ENCODE measurements at places on chromosomes 7 and 10.

DNA sequence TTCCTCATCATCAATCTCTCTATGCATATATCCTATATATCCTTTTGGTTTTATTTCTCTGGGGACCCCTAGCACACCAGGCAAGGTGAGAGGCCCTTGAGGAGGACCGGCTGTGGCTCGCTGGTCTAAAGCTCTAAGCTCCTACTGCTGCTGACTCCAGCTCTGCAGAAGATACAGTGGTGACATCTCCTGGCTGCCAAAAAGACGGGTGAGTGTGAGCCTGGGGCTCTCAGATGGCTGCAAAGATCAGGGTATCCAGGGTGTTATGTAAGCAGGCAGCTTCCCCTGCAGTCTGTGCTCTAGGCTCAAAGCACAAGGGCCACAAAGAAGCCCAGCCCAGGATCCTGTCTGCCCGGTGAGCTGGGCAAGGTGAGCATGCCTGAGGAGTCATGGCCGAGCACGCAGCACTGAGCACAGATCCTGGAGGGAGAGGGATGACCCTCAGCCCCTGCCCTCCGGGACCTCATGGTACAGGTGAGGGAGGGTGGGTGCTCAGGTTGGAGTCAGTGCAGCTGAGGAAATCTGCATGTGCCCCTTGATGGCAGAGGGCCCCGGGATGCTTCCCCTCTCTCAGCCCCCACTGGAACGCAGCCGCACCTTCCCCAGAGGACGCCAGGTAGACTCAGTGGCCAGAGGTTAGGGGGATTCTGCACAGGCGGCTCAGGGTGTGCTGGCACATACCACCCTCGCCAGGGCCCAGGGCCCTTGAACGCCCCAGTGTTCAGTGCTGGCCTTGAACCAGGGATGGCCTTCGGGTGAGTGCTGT is 95.4 kb upstream of the INSIG1 start:
- no peak for DNase-seq

- no peak for DNase-seq
These were observed 22.5 kb upstream of the VIPR2 start for GRCh38 chr7:159167139-159167538.

DNA sequence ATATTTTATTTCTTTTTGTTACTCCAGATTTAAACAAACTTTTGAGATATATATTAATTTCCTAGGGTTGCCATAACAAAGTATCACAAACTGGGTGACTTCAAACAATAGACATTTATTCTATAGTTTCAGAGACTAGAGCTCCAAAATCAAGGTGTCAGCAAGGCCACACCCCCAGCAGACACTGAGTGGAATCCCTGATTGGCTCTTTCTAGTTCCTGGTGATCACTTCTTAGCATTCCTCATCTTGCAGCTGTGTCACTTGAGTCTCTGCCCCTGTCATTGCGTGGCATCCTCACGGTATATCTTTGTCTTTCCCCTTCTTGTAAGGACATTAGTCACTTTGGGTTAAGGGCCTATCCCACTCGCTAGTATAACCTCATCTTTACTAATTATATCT is 7.6 kb upstream of the SLC26A3 start:
- DNase-seq = no peak

DNA sequence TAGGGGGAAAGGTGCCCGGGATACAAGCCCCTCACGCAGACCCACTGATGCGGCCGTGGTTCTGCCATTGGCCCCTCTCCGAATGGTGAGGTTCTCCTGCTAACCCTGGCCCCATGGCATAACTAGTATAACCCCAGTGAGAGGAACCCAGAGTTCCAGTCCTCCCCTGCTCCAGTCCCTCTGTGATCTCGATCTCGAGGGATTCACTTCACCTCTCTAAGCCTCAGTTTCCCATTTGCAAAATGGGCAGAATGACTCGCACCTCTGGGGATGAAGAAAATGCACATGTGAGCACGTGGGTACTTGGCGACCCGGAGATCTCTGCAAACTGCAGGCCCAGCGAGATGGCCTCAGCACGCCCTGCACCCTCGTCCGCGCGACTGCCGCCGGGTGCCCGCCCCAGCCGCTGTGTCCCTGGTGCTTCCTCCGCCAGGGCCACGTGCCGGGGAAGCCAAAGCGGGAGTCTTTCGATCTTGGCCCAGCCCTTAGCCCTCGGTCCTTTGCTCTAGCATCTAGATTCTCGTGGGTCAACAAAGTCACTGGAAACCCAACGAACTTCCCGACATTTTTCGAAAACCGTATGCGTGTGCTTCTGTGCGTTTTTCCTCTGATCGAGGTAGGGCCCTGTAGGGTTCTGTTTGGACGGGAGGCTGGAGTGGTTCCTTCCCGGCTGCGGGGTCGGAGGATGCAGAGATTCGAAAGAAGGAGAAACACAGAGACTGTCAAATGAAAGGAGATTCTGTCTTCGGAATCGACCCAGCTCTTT is 169.8 kb downstream of the UBE2H start:
- DNase-seq = no peak

DNA sequence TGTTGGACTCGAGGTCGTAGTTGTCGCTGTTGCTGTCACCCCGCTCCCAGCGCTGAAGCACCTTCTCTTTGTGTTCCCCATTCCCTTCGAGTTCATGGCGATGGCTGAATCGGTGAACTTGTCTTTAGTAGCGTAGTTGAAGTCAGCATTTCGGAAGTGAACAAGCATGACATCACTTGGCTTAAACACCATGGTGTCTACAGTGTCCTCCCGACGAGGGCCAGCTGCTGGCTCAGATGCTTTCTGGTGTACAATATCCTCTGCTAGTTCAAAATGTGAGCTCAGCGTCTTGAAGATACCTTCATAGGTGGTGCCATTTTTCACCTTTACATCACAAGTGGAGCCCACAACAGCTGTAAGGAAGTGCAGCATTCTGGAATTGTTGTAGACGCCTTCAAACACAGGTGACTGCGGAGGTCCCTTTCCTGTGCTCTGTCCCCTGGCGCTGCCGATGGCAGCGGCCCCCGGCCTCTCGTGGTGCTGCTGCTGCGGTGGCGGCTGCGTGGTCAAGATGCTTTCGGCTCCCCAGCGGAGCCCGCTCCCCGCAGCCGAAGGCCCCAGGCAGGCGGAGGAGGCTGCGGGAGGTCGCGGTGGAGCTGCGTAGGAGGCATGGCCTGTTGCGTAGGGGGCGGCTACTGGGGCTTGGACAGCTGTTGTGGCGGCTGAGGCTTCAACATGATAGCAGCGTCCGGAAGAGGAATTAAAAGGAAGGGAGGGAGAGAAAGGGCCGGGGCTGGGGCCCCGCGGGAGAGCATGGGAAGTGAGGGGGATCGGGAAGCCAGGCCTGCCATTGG is 59.3 kb downstream of the ANKMY2 start:
- no peak for DNase-seq

DNA sequence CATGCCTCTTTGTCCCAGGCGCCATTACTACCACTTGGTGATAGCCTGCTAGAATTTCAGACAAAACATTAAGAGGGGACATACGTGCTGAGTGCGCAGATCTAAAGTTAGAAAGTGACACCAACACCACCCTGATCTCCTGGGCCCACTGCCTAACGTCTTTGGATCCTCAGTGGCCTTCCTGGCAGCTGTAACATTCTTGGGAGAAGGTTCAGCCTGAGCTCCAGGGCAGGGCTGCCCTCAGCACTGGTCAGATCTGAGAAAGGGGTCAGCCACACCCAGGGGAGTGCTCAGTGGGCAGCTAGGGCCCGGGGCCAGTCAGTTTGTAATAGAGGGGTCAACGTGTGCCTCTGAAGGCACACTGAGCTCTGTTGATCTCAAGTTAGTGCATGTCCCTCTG is 48.4 kb downstream of the ZCCHC24 start:
- DNase-seq = no peak

DNA sequence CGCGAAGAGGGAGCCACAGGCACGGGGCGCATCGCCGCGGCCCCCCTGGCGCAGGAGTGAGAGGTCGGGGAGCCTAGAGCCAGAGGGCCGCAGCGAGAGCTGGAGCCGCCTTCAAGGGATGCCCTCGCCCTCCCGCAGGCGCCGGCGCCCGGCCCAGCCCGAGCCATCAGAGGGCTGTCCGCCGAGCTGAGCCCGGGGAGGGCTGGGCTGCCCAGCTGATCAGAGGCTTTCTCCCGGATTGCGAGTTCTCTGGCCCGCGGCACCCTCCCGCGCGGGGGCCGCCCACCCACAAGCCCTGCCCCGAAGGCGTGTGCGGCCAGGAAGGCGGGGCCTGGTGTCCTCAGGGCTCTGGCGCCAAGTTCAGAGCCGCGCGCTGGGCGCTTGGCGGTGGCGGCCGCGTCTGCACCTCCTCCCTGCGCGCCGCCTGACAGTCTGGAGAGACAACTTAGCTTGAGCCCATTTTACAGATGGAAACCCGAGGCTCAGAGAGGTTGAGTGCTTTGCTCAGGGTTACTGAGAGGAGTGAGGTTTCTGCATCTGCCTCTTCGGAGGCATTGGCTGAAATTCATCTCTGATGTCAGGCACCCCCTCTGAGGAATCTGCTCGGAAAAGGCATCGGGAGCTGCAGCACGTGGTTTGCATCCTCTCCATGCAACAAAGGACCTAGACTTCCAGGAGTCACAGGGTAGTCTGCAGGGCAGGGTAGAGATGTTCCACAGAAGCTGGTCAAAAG is 3.8 kb upstream of the ANTXRL start:
- peak; percentile 18 for DNase-seq

DNA sequence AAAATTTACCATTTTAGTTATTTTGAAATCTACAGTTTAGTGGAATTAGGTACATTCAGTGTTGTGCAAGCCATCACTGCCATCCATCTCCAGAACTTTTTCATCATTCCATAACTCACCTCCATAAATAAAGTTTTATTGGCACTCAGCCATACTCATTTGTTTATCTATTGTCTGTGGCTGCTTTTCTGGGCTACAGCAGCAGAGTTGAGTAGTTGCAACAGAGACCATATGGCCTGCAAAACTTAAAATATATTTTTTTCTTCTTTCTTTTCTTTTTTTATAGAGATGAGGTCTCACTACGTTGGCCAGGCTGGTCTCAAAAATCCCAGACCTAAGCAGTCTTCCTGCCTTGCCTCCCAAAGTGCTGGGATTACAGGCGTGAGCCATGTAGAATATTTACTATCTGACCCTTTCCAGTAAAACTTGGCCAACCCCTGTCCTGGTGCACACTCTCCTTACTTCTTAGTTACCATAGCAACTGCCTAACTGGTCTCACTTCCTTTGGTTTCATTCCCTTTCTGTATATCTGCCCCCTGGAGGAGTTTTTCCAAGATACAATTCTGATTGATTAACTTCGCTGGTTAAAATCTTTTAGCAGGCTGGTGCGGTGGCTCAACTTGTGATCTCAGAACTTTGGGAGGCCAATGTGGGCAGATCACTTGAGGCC is 133.2 kb downstream of the CUX1 start:
- peak; percentile 49 for DNase-seq

DNA sequence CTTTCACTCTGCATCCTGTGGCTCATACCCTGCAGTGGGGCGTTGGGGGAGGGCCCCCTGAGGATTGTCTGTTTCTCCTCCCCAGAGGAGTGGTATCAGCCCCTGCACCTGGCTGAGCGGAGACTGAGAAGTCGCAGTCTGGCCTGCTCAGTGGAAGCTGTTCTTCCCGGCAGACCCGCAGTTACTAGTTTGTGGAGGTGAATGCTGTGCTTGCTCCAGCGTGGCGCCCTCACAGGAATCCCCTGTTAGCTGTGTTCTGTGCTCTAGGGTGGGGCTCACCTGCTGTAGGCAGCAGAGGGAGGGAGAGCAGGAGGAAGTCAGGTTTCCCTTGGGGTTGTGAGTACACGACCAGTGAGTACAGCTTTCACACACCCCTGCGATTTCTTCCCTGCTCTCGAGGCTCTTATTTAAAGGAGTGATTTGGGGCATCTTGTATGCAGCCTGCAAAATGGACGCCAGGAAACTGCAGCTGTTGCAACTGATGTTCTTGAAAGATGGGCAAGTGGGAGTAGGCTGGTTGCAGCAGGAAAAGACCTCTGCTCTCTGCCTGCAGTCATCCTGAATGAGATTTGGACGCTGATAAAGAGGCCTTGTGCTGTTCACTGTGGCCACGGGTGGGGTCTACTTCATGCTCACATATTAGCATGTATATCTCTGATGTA is 66.4 kb downstream of the HK1 start:
- DNase-seq = no peak

DNA sequence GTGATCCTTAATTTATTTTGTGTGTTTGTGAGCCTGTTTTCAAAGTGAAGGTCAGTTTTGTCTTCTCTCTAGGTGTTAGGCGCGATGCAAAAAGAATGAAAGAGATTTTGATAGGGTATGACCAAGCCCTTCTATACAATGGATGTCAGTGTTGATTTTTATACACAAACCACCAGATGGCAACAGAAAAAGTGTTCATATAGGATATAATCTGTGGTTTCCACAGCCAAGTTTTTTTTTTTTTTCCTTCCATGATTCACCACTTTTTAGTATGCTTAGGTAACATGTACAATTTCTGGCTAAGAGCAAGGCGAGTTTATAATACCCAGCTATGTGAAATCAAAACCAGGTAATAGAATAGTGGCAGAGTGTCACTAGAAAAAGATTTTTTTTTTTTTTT is 8.1 kb downstream of the SDK1 start:
- no peak for DNase-seq

DNA sequence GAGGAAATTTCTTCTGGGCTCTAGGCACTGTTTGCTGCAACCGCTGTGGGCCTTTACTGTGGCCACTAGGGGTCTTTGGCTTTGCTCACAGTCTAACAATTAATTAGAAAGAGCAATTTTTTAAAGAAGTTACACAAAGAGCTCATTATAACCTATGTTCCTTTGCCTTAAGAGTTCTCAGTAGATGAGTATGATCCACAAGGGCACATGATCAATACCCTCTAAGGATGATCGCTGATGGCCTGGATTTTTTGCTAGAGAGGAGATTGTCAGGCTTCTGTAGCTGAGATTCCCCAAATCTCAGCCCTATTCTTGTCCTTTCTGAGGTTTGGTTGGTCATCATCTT is 80.8 kb upstream of the RHOBTB1 start:
- peak; percentile 24 for DNase-seq

GRCh38 chr10:20990604-20991003 is 93.5 kb upstream of the NEBL start:
- DNase-seq = peak; percentile 61

DNA sequence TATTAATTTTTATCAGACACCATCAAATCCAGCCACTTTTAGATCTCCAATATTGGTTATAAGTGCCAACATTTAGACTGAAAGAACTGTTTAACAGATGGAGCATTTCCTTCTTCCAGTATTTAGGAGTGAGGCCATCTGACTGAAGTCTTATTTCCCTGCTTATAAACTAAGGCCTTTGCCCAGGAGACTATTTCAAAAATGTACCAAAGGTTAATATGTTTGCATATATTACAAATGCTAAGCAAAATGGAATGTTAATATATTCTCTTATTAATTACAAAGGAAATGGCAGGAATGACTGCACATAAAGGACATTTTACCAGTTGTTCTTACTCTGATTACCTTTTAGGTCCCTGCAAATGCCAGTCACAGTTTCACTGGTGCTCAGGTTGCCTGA is 238.9 kb upstream of the PLXNA4 start:
- no peak for DNase-seq

DNA sequence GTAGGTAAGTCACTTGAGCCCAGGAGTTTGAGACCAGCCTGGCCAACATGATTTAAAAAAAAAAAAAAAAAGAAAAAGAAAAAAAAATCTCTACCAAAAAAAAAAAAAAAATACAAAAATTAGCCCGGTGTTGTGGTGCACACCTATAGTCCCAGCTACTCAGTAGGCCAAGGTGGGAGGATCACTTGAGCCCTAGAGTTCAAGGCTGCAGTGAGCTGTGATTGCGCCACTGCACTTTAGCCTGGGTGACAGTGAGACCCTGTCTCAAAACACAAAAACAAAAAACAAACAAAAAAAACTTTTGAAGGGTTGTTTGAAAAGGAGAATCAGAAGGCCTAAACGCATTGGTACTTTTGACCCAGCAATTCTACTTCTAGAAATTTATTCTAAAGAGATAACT is 13.7 kb downstream of the TLL2 start:
- no peak for DNase-seq

GRCh38 chr10:112295853-112296830 is 12.9 kb downstream of the TECTB start:
- no peak for DNase-seq

- no peak for DNase-seq
These were observed 575 bp downstream of the PLPP4 start for GRCh38 chr10:120457431-120458172.
